NCI-H2107 (cell line): ENCODE measurements at places on chromosomes 3 and 15.

GRCh38 chr3:58223855-58224254 is 13.1 kb upstream of the DNASE1L3 start:
- no peak for DNase-seq

DNA sequence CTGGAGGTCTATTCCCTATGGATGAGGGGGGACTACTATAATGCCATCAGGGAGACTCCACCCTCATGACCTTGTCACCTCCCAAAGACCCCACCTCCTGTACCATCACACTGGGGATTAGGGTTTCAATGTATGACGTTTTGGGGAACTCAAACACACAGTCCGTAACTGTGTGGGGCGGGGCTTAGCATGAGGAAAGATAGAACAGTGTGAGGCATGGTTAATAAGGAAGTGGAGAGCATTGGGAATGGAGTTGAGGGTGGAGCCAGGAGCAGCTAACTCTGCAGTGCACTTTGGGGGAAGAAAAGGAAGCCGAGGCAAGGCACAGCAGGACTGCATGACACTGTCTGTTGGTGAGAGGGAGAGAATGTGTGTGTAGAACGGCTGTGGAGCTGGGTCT is 90.9 kb upstream of the AGBL1 start:
- no peak for DNase-seq

- no peak for DNase-seq
Observed at GRCh38 chr3:70546679-70547078, 234.2 kb upstream of the MDFIC2 start.

DNA sequence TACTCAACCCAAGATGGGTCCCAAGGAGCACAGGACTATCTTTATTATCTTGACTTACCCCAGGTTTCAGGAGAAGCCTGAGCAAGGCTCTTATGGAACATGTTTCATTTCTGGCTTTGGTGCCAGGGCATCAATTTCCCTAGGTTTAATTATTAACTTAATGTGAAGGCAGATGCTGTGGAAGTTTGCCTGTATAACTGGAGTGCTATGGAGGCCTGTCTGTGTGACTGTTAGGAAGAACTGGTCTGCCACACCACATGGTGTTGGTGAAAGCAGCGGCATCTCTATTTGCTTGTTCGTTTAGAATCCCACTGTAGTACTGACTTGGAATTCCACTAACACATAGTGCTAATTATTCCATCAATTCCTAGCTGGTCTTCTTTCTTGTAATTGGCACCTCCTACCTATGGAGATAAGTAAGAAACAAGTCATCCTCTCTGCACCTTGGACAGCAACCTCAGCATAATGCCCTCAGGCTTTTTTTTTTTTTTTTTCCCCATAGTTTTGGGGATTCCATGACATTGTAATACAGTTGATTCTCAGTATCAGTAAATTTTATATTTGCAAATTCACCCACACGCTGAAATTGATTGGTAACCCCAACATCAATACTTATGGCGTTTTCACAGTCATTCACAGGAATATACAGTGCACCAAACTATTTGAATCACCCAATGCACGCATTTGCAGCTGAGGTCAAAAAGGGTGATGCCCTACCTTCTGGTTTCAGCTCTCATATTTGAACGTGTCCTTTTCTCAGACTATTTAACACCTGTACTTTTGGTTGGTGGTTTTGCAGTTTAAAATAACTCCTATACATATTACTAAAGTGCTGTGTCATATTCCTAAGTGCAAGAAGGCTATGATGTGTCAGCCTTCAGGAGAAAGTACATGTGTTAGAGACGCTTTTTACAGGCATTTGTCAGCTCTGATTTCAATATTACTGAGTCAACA is 772.8 kb upstream of the LMCD1 start:
- no peak for DNase-seq

DNA sequence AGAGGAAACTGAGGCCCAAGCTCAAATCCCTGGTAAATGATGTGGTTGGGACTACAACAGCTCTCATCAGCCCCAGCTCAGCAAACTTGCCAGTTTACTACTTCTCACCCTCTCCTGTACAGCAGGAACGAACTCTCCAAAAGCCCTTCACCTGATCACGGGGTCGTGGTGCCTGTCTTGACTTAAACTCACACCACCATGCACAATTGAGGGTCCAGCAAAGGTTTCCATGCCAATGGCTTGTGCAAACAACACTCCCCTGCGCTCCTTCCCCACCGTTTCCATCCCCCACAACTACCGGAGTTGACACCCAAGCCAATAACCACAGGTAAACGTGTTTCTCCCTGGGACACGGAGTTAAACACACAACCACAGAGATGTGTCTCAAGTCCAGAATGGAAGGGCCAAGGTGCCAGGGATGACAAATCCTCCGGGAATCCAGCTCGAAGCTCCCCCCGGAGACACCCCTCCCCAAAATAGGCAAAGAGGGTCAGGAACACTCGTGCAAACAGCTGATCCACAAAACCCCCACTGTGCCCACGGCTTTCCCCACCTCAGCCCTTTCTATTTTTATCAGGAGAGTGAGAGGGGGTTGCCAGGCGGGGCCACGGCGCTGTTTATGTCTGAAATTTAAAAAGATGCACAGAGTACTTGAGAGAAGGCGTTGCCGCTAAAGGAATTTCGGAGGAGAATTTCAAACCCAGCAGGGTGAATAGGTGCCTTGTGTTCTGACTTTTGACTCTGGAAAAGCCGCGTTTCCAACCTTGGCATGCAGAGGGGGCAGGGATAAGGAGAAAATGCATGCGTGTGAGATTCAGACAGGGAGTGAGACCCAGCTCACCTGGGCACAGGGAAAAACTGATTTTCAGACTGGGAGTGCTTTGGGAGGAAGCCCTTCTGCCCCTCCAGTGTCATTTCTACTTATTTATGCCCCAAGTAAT is 10.6 kb upstream of the ACAN start:
- no peak for DNase-seq

DNA sequence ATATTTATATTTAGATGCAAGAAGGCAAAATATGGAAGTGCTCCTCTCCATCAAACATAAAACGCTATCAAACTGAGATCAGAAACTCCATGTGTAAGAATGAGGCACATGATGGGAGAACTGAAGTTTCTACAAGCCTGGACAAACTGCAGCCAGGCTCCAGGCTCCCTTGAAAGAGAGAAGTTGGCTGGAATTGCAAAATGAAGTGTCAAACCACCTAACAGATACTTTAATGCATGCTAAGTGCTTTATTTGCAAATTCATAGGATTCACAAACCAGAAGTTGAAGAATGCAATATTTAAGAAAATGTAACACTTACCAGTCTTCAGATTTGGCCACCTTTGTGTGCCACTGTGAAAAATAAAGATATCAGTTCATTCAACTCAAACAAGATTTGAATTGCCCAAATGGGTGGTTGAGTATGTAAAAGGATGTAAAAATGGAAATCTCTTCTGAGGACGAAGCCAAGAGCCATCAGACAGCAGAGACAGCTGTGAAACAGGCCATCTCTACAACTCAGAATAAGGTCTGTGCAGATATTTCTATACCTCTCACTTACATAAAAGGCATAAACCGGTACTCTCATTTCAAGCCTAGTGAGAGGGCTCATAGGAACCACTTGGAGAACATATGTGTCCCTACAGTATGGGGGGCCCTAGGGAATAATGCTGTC is 87.0 kb downstream of the DPPA2 start:
- no peak for DNase-seq

DNA sequence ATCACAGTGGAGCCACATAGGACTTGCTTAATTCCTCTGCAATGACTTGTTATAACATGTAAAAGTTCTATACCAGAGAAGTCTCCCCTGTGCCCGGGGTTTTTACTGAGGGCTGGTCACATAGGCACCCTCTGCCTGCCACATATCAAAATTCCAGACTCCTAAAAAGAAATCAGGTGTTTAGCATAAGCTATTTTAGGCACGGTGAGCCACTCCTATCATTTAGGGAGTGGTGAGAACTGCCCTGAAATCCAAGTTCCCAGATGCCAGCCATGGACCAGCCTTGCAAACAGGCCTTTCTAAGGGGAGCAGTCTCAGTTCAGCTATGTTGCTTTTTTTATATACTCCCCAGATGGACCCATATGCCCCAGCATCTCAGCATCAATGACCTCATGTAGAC is 130.3 kb downstream of the THSD4 start:
- DNase-seq, result no peak

DNA sequence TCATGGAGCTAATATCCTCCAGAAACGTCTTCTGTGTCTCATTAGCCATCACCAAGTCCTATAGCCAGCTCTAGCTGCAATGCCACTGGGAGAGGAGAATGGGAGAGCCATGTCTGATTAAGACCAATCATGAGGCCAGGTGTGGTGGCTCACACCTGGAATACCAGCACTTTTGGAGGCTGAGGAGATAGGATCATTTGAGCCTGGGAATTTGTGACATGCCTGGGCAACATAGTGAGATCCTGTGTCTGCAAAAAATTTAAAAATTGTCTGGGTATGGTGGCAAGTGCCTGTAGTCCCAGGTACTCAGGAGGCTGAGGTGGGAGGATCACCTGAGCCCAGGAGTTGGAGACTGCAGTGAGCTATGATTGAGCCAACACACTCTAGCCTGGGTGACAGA is 13.1 kb downstream of the MGLL start:
- DNase-seq, result no peak

- DNase-seq, result no peak
Observed at GRCh38 chr3:10845839-10846656, 30.0 kb downstream of the SLC6A11 start.

- no peak for DNase-seq
Observed at GRCh38 chr3:42721690-42722089, 19.1 kb upstream of the HHATL start.
